WERI-Rb-1 (cell line): ENCODE measurements at places on chromosomes 1 and 21.

GRCh38 chr1:239388578-239388977, 2.2 kb downstream of the CHRM3 start:
- no peak for DNase-seq

DNA sequence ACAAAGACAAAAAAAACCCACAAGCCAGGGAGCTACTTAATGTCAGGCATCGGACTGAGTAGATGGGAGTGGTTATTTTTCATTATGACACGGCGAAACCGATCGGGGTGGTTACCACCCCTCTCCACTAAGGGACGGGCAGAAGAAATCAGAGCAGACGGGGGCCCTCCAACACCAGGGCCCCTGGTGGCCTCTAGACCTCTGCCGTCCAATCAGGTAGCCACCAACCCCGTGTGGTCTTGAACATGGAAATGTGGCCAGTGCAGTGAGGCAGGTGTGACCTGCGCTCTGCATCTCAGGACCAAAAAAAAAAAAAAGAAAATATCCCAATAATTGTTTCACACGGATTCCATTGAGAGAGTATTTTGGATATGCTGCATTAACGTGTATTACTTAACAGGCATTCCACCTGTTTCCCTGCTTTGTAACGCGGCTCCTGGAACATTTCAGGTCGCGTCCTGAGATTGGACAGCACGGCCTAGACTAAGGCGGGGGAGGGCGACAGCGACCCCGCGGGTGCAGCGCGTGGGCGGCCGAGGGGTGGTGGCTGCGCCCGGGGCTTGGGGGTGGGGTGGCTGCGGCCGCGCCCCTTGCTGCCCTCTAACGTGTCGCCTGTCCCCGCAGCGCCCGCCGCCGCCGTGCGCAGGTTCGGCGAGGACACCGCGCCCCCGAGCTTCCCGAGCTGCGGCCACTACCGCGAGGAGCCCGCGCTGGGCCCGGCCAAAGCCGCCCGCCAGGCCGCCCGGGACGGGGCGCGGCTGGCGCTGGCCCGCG, 48.3 kb downstream of the SIM2 start:
- DNase-seq = peak; percentile 65

DNA sequence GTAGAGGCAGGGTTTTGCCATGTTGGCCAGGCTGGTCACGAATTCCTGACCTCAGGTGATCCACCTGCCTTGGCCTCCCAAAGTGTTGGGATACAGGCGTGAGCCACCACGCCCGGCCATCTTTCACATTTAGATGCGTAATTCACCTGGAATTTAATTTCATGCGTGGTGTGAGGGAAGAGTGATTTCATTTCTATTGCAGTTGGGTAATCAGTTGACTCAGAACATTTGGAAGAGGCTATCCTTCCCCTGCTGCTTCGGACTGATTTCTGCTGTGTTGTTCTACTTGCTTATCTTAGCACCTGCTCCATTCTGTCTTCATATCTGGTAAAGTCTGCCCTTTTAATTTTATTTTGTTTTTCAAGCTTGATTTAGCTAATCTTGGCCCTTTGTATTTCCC, 19.1 kb downstream of the DIP2A start:
- no peak for DNase-seq

GRCh38 chr1:227429447-227430359, 111.4 kb upstream of the CDC42BPA start:
- DNase-seq = no peak

- DNase-seq = peak; percentile 45
Observed at GRCh38 chr1:7942214-7942921, 1.7 kb upstream of the TNFRSF9 start.

- no peak for DNase-seq
Observed at GRCh38 chr1:181623850-181624249, 140.5 kb downstream of the CACNA1E start.

DNA sequence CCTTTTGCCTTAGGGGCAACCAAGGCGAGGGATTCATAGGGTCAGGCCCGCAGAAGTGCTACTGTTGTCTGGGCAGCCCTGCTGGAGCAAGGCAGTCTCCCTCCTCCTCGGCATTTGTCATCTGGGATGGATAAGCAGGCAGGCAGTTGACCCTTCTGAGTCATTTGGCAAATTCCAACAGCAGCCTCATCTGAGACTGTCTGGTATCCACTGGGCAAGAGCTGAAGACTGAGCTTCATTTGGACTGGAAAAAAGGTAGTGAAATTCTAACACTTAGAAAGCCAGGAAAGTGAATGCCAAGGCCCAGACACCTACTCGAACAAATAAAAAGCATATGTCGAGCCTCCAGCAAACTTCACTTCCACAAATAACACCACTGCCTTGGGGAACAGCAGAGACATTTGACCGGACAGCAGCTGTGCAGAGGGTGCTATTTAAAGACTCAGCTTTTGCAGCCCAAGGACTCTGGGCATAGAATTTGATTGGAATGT, 4.0 kb upstream of the ZBTB40 start:
- DNase-seq = no peak

DNA sequence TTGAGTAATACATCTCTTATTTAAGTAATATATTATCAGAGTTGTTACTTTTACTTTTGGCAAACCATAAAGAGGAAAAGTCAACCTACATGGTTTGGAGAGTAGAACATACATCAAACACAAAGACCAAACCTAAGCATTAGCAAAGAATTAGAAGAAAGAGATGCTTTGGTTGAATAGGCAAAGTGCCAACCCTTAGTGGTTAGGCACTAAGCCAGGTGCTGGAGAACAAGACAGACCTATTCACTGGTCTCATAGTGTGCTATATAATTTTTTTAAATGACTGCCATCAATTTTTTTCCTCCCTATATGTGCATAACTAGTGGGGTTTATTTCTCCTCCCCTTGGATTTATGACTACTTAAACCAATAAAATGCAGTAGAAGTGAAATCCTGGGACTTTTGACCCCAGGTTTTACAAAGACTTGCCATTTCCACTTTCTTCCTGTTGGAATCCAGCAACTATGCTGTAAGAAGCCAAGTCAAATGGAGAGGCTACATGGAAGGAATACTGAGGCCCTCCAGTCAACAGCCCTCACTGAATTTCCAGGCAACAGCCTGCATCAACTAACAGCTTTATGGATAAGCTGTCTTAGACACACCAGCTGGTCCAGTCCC, 69.8 kb upstream of the HAO2 start:
- DNase-seq = peak; percentile 26

DNA sequence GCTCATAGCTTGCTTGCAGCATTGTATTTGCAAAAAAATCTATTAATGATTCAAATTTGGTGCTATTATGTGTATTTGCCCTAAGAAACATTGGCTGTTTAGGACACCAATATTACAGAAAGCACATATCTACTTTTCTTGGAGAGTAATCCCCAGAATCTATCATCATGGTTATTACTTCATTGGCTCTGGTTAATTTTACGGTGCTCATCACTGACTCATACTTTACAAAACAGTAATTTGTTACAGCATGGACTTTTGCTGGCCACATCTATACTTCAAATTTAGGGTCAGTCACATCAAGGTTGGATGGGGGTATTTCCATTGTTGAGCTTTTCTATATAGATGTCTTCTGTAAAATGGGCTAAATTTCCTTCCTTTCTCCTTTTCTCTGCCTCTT, 45.7 kb downstream of the SH3GLB1 start:
- DNase-seq = no peak
